ENCODE measurements at places on chromosomes 11 and 22. TPM values are rescaled to one million over a fixed set of nuclear protein-coding genes. Genes with fewer than 3 reads are reported as not detected.
A peak's percentile ranks its signal among the peaks of the same experiment; 100 is the strongest.

SCUBE1 gene
- not detected for total RNA-seq

CSNK2A3 gene
- total RNA-seq: 2.8 TPM

EEF1G gene
- total RNA-seq: 2,441 TPM

GCAT gene
- total RNA-seq: 12.8 TPM

CRYBB1 gene
- not detected for total RNA-seq

CASP1 gene
- 10.8 TPM for total RNA-seq

BMAL1 gene
- total RNA-seq: 39.9 TPM

GRCh38 chr22:24429411-24430365, 2.3 kb downstream of the ADORA2A start:
- no peak for DNase-seq

DNA sequence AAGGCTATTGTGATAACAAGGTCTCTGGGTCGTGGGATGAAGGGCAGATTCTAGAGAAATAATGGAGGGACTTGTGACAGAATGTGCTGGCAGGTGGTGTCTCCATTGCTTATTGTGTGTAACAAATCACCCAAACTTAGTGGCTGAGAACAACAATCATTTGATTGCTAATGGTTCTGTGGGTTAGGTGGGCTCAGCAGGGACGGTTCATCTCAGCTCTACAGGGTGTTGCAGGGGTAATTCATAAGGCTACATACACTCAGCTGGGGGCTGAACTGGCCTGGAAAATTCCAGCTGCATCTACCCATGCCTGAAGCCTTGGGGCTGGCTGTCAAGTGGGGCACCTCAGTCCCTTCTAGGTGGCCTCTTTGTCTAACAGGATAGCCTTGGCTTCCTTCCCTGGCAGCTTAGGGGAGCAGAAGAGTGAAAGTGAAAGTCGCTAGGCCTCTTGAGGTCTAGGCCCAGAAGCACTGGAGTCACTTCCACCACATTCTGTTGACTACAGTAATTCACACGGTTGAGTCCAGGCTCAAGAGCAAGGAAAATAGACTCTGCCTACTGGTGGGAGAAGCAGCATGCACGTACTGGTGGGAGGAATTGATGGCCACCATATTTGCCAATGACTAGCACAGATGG, 308.9 kb downstream of the MN1 start:
- no peak for DNase-seq

DNA sequence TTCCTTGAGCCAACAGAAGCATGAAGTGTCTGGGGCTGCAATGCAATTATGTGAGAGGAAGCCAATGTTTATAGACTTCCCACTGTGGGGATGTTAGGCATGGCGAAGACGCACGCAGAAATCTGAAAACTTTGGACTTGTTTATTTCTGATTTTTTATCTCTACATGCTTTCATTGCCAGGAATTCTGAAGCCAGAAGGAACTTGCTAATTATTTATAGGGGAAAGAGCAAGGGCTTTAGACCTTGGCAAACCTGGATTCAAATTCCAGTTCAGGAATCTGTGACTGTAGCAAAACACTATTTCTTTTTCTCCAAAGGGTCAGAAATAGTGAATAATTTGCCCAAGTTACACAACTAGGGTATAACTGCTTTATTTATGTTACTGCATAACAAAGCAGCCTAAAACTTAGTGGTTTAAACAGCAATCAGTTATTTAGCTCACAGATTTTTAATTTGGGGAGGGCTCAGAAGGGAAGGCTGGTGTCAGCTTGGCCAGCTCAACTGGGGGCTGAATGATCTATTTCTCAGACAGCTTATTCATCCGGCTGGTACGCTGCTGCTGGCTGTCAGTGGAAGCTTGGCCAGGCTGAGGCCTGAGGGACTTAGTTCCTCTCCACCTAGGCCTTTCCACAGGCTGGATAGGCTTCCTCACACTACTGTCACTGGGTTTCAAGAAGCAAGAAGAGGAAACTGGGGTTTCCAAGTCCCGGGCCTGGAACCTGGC, 1.9 kb upstream of the OR6Q1 start:
- no peak for DNase-seq

DNA sequence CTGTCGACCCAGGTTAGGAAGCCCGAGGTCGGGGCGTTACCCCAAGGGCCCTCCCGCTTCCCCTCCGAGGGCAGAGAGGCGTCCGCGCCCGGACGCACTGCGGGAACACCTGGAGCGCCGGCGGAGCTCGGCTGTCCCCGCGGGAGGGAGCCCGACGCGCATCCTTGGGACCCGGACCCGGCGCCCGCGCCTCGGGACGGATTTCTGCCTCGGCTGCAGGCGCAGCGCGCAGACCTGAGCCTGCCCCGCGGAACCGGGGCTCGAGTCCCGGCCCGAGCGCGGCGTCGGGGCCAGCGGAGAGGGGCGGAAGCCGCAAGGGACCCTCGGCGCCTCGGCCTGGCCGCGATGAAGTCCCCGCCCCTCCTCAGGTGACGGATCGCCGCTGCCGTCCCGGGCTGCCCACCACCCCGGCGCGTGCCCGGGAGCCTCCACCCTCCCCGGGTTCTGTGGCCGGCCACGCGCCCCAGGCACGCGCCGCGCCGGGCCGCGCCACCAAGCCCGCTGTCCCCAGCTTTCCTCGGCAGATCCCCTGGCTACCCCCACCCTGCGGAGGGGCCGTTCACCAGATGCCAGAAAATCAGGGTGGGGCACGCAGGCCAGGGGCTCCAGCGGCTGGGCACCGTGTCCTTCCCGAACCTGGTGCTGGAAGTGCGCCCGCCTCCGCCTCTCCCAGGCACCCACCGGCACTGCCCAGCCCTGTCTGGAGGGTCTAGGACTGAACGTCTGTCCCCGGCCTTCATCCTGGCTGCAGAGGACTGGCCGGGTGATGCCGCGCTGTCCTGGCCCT, 410 bp downstream of the GLB1L3 start:
- no peak for DNase-seq

DNA sequence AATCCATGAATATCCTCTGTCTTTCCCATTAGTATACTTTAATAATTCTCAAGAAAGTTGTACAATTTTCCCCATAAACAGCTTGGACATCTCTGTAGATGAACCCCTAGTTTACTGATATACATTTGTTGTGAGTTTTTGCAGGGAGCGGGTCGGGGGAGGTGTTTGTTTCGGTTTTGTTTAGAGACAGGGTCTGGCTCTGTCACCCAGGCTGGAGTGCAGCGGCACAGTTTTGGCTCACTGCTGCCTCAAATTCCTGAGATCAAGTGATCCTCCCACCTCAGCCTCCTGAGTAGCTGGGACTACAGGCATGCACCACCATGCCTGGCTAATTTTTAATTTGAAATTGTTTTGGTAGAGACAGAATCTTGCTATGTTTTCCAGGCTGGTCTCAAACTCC, 57.6 kb downstream of the IGLL5 start:
- no peak for DNase-seq

- DNase-seq: no peak
Measured at GRCh38 chr11:112520354-112520753, 259.7 kb upstream of the PLET1 start.

DNA sequence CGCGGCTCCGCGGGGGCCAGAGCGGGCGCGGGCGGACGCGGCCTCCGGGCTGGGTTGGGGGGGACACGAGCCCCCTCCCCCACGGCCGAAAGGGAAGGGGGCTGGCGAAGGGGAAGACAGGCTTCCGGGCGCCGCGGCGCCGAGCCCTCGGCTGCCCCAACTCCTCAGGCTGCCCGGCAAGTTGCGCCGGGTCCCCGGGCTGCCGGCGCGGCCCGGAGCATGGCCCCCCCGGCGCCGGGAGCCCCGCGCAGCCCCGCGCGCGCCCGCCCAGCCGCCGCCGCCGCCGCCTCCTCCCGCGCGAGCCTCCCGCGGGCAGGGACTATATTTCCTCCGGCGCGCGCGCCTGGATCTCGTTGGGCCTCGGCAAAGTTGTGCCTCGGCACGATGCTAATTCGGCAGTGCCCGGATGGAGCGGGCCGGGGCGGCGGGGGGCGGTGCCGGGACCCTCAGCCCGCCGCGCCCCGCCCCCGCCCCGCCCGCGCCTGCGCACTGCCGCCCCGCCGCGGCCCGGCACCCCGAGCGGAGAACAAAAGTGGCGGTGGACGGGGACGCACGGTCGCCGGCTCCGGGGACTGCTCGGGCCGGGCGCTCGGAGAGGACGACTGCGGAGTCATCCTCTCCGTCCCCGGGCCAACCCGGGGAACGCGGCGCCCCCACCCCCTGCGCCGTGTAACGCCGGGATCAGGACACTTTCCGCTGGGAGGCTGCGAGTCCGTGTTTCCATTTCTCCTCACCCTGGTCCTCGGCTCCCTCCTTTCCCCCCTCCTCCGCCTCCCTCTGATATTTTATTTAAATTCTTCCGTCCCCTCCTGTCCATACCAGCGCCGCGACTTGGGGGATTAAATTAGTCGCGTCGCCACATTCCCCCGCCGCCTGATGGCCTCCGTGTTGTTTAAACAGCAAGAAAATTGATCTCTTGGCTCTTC, at the start of gene PHF21B:
Gene PHF21B (minus strand): TSS at position 400 of the 926 bp plus-strand sequence. CDS start 456 bp downstream, outside the sequence.
- no peak for DNase-seq

DNA sequence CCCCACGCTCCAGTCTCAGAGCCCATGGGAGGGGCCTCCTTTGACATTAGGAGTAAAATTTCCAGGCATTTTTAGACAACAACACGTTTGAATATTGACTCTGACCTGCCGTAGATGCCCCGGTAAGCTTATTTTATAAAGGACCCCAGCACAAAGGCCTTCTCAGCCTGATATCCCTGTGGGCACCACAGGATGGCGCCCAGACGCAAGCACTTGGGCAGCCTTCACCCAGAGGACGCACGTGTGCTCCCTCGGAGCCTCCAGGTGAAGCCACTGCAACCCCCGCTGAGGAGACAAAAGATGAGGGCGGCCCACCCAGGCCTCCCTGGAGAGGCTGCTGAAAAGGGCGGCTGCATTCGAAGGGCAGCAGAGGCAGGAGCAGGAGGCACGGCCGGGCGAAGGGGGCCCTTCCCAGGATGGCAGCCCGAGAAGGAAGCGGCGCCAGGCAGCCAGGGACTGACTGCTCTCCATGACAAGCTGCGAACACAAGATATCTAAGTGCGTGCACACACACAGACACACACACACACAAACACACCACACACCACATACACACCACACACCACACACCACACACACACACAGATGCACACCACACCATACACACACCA, 15.2 kb upstream of the TH start:
- DNase-seq: peak; percentile 45

DNA sequence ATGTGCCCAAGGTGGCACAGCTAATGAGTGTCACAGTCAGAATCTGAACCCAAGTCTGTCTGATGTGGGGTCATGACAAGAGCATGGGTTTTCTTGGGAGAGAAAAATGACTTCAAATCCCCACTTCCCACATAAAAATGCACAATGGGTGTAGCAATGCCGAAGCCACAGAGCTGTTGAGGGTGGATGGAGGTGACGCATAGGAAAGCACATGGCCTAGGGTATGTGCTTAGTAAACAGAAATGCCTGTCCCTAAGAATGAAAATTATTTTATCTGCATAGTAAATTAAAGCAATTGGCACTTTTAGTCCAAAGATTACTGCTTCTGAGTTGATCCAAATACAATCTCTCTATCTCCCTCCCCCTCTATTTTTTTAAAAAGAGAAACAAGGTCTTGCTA, 10.9 kb downstream of the MICAL3 start:
- no peak for DNase-seq

DNA sequence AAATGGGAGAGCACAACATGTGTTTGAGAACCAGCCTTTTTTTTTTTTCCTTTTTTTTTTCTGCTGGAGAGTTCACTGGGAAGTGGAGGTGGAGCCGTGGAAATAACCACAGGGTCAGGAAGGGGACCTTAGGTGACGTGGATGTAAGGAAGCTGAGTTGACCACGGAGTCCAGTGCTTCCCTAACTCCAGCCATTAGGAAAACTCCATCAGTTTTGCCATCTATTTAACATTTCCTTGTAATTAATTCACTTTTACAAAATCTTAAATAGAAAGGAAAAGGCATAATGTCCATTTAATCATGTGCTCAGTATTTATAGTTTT, 2.0 kb upstream of the CDK2AP2 start:
- DNase-seq: no peak
